GM23248 (cell line): ENCODE measurements at places on chromosomes 4 and X. TPM values are rescaled to one million over a fixed set of nuclear protein-coding genes. Genes with fewer than 3 reads are reported as not detected.

The PAK3 gene
- total RNA-seq = not detected in 2 replicates

The MAPK10 gene
- total RNA-seq = 0.89 and 1.3 TPM in 2 replicates

The MSANTD1 gene
- total RNA-seq = 2.1 TPM in 1 of 2 replicates, not detected in the other

The SAGE1 gene
- not detected in 2 replicates for total RNA-seq

The ATP8A1 gene
- total RNA-seq = 0.11 and 0.25 TPM in 2 replicates

The CLDN22 gene
- not detected in 2 replicates for total RNA-seq

The RHOXF2 gene
- not detected in 2 replicates for total RNA-seq

The RBMXL3 gene
- not detected in 2 replicates for total RNA-seq

The MTHFD2L gene
- total RNA-seq = 6.3 and 10.7 TPM in 2 replicates

The ENPP6 gene
- not detected in 2 replicates for total RNA-seq

The WDR17 gene
- 0.22 and 0.38 TPM in 2 replicates for total RNA-seq

The MGAT4D gene
- not detected in 2 replicates for total RNA-seq

The NLGN4X gene
- total RNA-seq = under 0.01 TPM in 1 of 2 replicates, not detected in the other

The CENPE gene
- total RNA-seq = 7.7 and 11.0 TPM in 2 replicates

The TRIML2 gene
- total RNA-seq = not detected in 2 replicates

The CPE gene
- total RNA-seq = 66.9 and 77.9 TPM in 2 replicates

The THOC2 gene
- 35.8 and 47.8 TPM in 2 replicates for total RNA-seq

The PGAM4 gene
- total RNA-seq = not detected in 2 replicates

The ZNF732 gene
- 0.11 and 0.51 TPM in 2 replicates for total RNA-seq

The TKTL2 gene
- not detected in 2 replicates for total RNA-seq

The TDO2 gene
- total RNA-seq = 0.25 TPM in 1 of 2 replicates, not detected in the other

The P2RY4 gene
- not detected in 2 replicates for total RNA-seq

The HSFX1 gene
- 0.25 and 0.65 TPM in 2 replicates for total RNA-seq

The FAM114A1 gene
- total RNA-seq = 300 and 318 TPM in 2 replicates

The TKTL1 gene
- total RNA-seq = not detected in 2 replicates

The ATP1B4 gene
- not detected in 2 replicates for total RNA-seq

The HDX gene
- total RNA-seq = 1.6 and 2.3 TPM in 2 replicates

The PDGFRA gene
- total RNA-seq = 225 and 275 TPM in 2 replicates

The AKAP4 gene
- total RNA-seq = not detected in 2 replicates

The DGAT2L6 gene
- not detected in 2 replicates for total RNA-seq

The PABPC1L2B gene
- total RNA-seq = not detected in 2 replicates

The PRKX gene
- 10.6 TPM in 2 replicates for total RNA-seq

The TLR7 gene
- not detected in 2 replicates for total RNA-seq

The STBD1 gene
- total RNA-seq = 6.7 and 10.6 TPM in 2 replicates

The GAGE2A gene
- not detected in 2 replicates for total RNA-seq

The CCDC158 gene
- not detected in 2 replicates for total RNA-seq

The CORIN gene
- 0.63 and 0.86 TPM in 2 replicates for total RNA-seq

The MAGEB1 gene
- total RNA-seq = not detected in 2 replicates

The BMP3 gene
- total RNA-seq = under 0.01 and 0.11 TPM in 2 replicates

The NMU gene
- total RNA-seq = not detected in 2 replicates

The CFP gene
- total RNA-seq = 1.4 TPM in 1 of 2 replicates, not detected in the other

The ARL13A gene
- not detected in 2 replicates for total RNA-seq

The HOPX gene
- total RNA-seq = not detected in 2 replicates

The JCHAIN gene
- 2.3 and 3.0 TPM in 2 replicates for total RNA-seq

The PDLIM3 gene
- total RNA-seq = 0.25 TPM in 1 of 2 replicates, not detected in the other

The CLDN2 gene
- not detected in 2 replicates for total RNA-seq

The TBX22 gene
- total RNA-seq = not detected in 2 replicates

The ITGB1BP2 gene
- total RNA-seq = 0.22 and 0.25 TPM in 2 replicates

The DRP2 gene
- 0.22 TPM in 1 of 2 replicates, not detected in the other for total RNA-seq

The SHROOM2 gene
- total RNA-seq = 0.22 and 0.38 TPM in 2 replicates

The CT55 gene
- not detected in 2 replicates for total RNA-seq

The PDHA1 gene
- total RNA-seq = 31.0 and 44.3 TPM in 2 replicates

The WDR45 gene
- total RNA-seq = 78.5 and 91.9 TPM in 2 replicates

The CTAG2 gene
- not detected in 2 replicates for total RNA-seq

The TIGD4 gene
- total RNA-seq = 0.11 and 0.51 TPM in 2 replicates

The FAM184B gene
- not detected in 2 replicates for total RNA-seq

The NSD2 gene
- 32.4 and 41.0 TPM in 2 replicates for total RNA-seq

The GAGE12J gene
- not detected in 2 replicates for total RNA-seq

The JAKMIP1 gene
- not detected in 2 replicates for total RNA-seq

The EVC2 gene
- 8.0 and 8.1 TPM in 2 replicates for total RNA-seq
